HAP-1 (cell line): ENCODE measurements at places on chromosomes 6 and 20.

DNA sequence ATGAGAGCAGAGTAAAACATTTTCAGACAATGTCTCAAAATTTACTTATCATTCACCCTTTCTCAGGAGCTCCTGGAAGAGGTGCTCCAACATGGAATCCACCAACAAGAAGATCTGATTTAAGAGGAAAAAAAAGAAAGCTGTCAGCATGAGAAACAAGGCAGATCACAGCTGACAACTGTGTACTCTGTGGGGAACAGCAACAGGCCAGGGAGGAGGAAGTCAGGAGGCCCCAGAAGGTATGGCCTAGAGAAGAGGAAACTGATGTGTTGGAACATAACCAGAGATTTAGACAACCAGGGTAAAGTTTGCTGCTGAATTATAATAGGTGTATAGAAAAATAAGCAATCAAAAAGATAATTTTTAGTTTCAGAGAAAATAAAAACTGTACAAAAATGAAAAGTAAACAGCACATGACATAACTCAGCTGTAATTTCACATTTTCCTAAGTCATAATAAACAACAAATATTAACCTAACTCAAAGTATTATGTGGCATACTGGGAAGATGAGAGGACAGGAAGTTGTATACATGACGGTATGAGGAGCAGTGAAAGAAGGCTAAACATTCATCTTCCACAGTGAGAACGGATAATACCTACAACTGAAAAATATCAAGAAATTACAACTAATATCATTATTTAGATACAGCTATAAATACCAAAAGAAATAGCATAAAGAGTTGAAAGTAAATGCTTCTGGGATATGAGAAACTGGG is 113.6 kb upstream of the EMILIN3 start:
- no peak for DNase-seq

DNA sequence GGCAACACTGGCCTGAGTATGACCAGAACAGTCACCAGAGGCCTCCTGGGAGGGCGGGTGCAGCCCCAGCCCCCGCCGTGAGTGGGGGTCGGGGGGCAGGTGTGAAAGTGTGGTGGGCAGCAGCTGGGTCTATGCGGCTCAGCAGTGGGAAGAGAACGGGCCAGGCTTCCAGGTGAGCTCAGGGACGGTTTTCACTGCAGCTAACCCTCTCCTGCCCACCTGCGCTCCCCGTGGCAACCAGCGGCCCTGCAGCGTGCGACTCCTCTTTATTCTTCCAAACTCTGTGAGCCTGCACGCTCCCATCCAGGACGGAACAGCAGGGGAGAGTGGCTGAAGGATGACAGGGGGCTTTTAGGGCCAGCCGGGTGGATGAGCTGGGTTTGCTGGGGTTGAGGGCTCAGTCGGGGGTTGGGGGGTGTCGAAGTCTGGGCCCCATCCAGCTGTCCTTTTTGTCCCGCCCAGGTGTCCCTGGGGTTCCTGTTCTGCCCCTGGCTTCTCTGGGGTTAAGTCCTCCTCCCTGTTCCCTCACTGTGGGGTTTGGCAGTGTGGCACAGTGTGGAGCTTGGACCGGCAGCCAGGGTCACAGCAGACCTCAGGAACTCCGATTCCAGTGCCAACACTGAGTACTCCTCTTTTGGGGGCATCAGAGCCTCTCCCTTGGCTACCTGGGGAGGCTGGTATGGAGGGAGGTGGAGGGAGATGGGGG is 859 bp upstream of the BIRC7 start:
- DNase-seq = peak; percentile 36

GRCh38 chr6:7770601-7771000 is 44.7 kb downstream of the BMP6 start:
- DNase-seq = no peak

GRCh38 chr6:156068881-156069280 is 613.2 kb upstream of the NOX3 start:
- DNase-seq = no peak

- DNase-seq = peak; percentile 79
Observed at GRCh38 chr6:41966961-41967311, 25.3 kb upstream of the CCND3 start.

GRCh38 chr6:40717411-40718057 is 130.4 kb upstream of the LRFN2 start:
- no peak for DNase-seq

DNA sequence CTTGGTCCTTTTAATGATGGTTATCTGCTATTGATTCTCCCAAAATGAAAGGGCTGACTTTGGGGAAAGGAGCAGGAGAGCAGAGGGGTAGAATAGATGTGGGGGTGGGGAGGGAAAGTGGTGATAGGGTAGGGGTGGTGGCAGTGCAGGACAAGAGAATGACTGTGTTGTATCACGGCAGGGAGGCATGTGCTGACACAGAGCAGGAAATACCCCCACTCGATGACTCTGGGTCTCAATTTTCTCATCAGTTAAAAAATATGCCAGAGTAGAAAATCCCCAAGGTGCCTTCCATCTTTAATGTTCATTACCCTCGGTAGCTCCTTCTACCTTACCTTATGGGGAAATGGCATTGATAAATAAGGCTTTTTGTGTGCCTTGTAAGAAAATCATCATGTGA is 79.0 kb upstream of the ATXN1 start:
- no peak for DNase-seq

DNA sequence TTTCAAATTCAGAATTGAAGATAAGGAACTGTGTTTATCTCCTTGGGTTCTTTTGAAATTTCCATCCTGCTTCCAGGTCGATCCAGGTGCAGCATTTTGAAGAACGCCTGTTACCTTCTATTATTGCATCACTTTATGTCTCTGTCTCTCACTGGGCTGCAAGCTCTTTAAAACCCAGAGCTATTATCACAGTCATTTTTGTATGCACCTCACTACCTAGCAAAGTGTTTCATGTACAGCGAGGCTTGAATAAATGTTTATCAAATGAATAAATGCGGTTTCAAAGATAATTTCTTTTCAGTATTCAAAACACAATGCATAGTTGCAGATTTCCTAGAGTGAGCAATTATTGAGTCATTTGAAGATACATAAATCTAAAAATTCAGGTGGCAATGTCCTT is 34.2 kb downstream of the GFOD1 start:
- DNase-seq = no peak
